Myometrial cell (primary cell): ENCODE measurements at places on chromosomes 2 and 18. TPM values are rescaled to one million over a fixed set of nuclear protein-coding genes. Genes with fewer than 3 reads are reported as not detected.

GPC1 gene
- total RNA-seq = 137 and 142 TPM in 2 replicates

IL18R1 gene
- 0.53 and 0.58 TPM in 2 replicates for total RNA-seq

PCARE gene
- total RNA-seq = not detected in 2 replicates

DOK6 gene
- total RNA-seq = under 0.01 TPM in 2 replicates

WNT6 gene
- not detected in 2 replicates for total RNA-seq

EHD3 gene
- 19.9 and 23.6 TPM in 2 replicates for total RNA-seq

RGPD3 gene
- 0.18 TPM in 1 of 2 replicates, not detected in the other for total RNA-seq

SOX11 gene
- total RNA-seq = 0.18 and 0.29 TPM in 2 replicates

RIT2 gene
- not detected in 2 replicates for total RNA-seq

TDRD15 gene
- not detected in 2 replicates for total RNA-seq

TRIM54 gene
- under 0.01 TPM in 1 of 2 replicates, not detected in the other for total RNA-seq

PSME4 gene
- total RNA-seq = 27.1 and 32.8 TPM in 2 replicates

TTN gene
- under 0.01 TPM in 2 replicates for total RNA-seq

SLC19A3 gene
- total RNA-seq = not detected in 2 replicates
